ENCODE measurements at places on chromosomes 13 and 19.

DNA sequence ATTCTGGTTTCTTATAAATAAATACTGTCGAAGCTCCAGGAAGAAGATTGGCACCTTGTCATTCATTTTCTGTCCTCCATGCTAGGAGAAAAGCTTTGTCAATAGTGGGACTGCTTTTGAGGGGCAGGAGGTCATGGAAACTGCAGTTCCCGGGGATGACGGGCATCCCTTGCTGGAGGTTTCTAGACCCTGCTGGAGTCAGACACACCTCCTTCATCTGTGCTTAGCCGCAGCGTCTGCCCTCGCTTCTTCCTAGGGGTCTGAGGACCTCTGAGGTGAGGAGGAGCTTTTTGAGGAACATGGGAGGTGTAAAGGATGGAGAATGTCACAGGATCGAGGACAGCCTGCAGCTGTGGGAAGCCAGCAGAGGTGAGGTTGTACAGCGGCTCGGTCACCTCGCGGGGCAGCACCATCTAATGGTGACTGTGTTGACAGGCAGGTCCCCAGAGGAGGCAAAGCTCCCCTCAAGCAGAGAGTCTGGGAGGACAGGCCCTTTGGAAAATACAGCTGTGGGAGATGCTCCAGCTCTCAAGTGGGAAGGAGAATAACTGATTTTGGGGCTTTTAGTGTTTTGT is 172.7 kb upstream of the RNF113B start:
- DNase-seq: no peak

- DNase-seq: no peak
Measured at GRCh38 chr13:60869941-60870613, 473.1 kb downstream of the TDRD3 start.

DNA sequence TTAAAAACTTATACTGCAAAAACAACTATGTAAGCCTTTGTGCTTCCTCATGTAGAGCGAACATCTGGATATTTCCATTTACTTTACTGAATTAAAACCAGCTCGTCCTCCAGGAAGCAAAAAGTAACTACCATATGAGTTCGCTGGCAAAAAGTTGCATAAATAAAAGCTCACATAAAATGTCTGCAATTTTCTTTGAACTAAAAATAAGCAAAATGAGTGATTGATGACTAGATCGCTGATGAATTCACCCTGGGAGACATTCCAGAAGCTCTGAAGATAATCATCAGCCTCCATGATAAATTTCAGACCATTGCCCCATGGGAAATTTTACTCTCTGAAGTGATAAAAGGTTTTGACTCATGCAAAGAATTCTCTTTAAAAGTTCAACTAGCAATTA is 67.3 kb upstream of the SACS start:
- peak; percentile 93 for DNase-seq

DNA sequence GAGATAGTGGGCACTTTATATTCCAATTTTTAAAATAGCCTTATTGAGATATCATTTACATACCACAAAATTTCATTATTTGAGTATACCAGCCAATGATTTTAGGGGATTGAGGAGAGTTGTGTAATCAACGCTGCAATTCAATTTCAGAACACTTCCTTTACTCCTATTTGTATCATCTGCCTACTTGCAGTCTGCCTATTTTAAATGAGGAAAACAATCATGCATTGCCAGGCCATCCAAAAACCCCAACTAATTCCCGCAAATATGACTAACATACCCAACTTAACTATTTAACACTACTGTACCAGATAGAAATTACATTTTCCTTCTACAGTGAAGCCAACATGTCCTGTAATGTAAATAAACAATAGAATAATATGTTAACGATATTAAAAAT is 26.7 kb downstream of the CAB39L start:
- no peak for DNase-seq

GRCh38 chr13:74077375-74077774 is 56.8 kb downstream of the KLF12 start:
- no peak for DNase-seq

DNA sequence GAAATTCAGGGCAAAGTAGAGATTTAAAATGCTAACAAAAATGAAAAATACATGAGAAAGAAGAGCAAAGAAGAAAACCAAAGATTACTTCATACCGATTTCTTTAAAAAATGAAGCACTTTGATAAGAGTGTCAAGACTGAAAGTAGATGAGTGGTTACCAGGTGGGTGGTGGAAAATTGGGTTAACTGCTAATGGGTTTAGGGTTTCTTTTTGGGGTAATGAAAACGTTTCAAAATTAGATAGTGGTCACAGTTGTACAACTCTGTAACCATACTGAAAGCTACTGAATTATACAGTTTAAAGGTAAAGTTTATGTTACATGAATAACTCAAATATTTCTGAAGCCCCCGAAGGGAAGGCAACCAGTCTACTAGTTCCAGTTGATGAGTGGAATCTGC is 179.4 kb downstream of the NDFIP2 start:
- DNase-seq: no peak

DNA sequence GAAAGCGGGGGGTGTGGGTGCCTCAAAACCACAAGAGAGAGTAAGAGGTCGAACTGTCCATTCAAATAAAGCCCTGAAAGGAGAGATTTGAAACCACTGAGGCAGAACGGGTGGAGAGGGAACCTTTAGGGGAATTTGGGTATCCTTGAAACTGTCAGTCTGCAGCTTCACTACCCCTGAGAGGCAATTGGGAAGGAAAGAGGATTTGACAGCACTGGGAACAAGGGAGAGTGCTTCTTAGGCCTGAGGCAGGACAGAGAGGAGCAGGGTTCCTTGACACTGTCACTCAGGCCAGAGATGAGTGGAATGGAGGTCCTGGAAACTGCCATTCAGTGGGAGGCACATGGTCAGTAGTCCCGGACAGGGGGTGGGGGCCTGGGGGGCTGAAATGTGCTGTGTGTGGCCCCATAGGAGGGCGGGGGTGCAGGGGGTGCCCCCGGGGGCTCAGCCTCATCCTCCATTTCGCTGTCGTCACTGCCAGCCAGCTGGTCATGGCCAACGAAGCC is 5.0 kb downstream of the GFY start:
- DNase-seq: no peak

DNA sequence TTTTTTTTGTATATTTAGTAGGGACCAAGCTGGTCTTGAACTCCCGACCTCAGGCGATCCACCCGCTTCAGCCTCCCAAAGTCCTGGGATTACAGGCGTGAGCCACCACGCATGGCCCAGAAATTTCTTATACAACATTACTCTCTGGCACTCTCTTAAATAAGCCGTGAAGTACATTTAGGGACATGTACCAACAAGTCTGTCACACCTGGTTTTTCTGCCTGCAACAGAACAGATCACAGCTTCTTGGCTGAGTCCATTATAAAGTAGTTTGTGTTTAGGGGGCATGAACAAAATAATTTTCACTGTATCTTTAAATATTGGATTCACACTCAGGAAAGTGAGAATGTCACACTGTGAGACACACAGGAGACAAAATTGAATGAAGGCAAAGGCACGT is 1567.3 kb downstream of the SLITRK5 start:
- no peak for DNase-seq

DNA sequence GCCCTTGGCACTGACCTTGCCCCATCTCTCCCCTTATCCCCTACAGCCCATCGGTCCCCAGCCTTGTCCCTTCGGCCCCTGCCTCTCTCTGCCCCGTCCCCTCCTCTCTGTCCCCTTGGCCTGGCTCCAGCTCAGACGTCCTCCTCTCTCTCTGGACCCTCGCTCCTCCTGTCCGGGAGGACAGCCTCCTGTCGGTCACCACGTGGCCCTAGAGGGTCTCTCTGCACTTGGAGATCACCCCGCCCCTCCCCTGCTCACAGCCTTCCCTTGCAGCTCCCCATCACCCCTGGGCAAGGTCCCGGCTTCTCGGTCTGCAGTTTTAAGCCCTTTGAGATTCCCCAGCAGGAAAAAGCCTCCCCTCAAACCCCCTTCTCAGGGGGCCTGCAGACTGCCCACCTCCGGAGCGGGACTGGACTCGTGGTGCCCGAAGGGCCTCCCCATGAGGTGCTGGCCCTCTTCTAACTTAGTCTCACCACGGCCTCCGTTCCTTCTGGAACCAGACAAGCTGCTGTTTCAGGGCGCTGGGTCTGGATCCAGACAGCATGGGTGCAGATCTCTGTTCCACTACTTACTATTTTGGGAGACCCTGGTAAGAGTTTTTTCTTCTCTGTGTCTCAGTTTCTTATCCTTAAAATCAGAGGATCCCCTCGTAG is 3.3 kb upstream of the KLK15 start:
- DNase-seq: no peak

DNA sequence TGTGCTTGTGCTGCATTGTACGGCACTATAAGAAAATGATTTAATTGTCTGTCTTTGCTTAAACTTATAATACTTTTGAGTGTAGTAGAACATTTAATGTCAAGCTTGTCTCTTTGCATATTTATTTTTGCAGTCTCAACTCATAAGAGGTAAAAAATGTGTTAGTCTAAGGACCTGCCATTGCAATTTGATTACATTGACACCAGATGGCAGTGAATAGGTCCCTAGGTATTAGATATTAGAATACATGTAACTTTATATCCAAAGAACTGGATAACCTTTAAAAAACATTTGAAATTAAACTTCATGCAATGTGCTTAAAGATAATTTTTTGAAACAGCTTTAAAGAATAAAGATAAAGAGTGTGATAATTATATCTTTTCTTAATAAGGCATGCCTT is 1421.3 kb downstream of the OLFM4 start:
- no peak for DNase-seq

- DNase-seq: no peak
Measured at GRCh38 chr19:2850256-2850925, 9.1 kb downstream of the ZNF555 start.

GRCh38 chr19:3605770-3606169 is 905 bp downstream of the TBXA2R start:
- no peak for DNase-seq

DNA sequence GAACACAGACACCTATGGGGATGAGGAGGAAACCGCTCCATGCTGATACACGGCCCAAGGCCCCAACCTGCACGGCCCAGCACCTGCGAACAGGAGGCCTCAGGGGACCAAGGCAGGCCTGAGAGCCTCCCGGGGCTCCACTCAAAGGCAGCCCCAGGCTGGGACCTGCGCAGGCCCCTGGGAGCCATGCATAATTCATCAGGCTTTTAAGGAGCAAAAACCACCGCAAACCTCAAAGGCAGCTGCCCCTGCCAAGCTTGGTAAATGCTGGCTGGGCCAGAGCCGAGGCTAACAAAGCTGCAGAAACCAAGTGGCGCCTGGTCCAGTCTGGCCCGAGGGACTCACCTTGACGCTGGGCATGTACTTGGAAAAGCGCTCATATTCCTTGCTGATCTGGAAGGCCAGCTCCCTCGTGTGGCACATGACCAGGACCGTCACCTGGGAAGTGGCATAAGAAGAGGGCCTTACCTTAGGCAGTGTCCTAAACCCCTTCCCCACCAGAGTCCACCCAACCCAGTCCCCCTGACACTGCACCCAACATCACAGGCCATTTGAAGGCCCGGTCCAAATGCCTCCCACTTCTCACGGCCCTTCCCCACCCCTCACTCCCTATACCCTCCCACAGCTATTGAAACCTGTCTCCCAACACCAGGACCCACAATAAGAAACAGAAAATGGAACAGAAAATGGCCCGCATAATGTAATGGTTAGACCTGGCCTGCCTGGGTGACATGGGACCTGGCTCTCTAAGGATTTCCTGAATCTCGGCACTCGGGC is 7.8 kb downstream of the DDX39A start:
- DNase-seq: no peak

GRCh38 chr19:12940897-12941296 is 2.5 kb downstream of the CALR start:
- no peak for DNase-seq

GRCh38 chr19:681029-682019 is 5.1 kb downstream of the FSTL3 start:
- no peak for DNase-seq

DNA sequence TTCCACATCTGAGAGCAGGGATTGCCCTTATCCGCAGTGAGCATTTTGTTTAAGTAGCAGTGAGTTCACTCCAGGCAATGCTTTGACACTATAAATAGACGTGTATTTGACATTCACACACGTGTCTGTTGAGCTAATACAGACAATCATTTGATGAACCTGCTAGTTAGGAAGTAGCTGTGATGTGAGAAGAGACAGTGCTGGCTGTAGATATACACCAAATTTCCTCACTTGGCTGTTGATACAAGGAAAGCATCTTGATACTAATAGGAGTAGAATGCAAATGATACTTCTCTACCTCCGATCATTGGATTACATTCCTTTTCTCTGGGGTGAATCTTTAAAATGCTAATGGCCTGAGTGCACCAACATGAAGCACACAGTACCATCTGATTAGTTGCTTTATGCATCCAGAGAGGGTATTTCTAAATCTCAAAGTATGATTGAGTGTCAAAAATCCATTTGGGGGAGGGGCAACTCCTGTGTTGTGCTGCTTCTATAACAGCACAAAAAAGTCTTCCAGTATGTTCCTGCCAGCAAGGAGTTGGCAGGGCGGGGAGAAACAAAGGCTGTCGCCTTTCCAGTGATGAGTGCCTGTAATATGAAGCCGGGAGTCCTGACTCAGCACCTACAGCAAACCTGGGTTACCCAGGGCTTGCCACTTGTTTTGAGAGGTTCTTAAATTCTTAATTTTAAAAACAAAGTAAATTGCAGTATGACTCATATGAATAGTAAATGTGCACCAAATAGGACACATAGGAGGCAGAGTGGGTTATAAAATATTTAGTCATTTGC is 7.0 kb downstream of the CUL4A start:
- DNase-seq: no peak

DNA sequence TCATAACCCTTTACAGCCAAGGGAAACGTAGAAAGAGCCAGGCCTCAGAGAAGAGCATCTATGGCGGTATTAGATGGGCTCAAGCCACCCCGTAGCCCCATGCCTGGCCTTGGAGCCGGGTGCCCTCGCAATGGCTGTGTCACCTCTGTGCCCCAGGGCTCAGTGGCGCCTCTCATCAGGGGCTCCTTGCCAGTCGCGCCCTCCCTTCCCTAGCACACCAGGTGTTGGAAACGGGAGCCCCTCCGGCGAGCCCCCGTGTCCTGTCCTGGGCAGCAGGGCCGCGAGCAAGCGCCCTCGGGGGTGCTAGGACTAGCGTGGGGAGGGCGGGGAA is 453 bp downstream of the ZNF256 start:
- no peak for DNase-seq

- DNase-seq: no peak
Measured at GRCh38 chr13:66655847-66656454, 574.2 kb downstream of the PCDH9 start.

- no peak for DNase-seq
Measured at GRCh38 chr13:24123761-24124160, 36.8 kb upstream of the SPATA13 start.

- DNase-seq: no peak
Measured at GRCh38 chr13:96781141-96781540, 213.1 kb downstream of the OXGR1 start.
